Activated CD4-positive, CD25-positive, alpha-beta regulatory T cell (primary cell): ENCODE measurements at places on chromosomes 7 and 10.

DNA sequence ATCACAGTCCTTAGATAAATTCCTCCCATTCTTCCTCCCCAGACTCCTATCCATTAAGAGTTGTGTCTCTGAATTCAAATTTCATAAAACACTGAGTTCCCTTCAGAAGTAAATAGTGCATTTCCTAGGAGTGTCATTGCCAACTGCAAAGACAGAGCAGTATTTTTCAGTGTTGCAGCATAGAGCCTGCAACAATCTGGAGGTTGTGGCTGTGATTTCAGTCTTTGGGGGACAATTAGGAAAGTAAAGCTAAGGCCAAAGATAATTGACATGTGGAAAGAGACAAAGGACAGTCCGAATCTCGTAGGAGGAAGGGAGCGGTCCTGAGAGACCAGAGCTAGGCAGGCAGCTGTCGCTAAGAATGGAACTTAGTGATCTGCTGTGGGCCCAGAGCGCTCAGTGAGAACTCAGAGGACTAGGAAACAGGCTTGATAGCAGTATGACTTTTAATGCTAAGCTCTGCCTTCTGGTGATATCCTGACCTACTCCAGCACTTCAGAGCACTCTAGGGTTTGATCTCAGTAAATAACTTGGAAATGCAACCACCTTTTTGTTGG, 46.2 kb downstream of the PRPF18 start:
- DNase-seq = no peak

DNA sequence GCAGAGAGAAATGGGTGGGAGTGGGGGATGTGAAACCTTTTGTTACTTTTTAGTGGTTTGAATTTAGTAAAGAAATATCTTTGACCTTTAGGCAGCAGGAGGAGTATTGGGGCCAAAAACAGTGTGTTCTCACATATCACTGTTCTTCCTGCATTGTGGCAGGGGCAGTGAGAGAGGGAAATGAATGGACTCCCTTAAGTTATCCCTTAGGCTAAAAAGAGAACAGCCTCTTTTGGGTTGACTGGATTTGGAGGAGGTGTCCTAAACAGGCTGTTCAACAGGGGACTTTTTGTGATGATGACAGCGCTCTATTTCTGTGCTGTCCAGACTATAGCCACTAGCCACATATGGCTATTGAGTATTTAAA, 22.3 kb downstream of the ZNF775 start:
- no peak for DNase-seq

GRCh38 chr10:79269969-79270368, 77.3 kb upstream of the PPIF start:
- no peak for DNase-seq

DNA sequence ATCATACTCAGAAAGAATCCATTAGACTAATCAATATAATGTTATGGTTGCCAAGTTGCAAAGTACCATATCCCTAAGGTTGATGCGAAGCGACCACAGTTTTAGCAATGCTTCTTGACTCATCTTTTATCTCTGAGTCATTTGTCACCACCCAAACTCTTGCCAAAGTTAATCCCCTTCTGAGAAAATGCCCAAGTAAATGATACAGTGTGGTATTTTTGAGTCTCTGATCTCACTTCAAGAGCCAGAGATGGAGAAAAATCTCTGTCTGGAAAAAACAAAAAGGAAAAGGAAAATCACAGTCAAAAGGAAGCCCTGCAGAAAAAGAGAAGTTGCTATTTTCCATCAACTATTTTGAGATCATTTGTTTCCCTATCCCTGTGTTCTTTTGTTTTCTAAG, 26.7 kb upstream of the OTUD1 start:
- no peak for DNase-seq

- no peak for DNase-seq
These were observed 533.3 kb upstream of the GHITM start for GRCh38 chr10:83605783-83606630.

DNA sequence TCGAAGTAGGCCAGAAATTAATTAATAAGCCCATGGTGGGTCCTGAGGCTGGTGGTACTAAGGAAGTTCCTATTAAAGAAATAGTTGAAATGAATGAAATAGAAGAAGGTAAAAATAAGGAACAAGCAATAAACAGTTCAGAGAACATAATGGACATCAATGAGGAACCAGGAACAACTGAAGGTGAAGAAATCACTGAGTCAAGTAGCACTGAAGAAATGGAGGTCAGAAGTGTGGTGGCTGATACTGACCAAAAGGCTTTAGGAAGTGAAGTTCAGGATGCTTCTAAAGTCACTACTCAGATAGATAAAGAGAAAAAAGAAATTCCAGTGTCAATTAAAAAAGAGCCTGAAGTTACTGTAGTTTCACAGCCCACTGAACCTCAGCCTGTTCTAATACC, 36.0 kb downstream of the SLK start:
- DNase-seq = no peak

- no peak for DNase-seq
These were observed 9.4 kb downstream of the RNF133 start for GRCh38 chr7:122689346-122690109.
